ENCODE measurements at places on chromosomes 11 and 22. TPM values are rescaled to one million over a fixed set of nuclear protein-coding genes. Genes with fewer than 3 reads are reported as not detected.
A peak's percentile ranks its signal among the peaks of the same experiment; 100 is the strongest.

GRCh38 chr11:14908214-14908880 is 16.3 kb upstream of the CYP2R1 start:
- ATAC-seq = peak; percentile 21

- no peak for ATAC-seq
These were observed 20.8 kb downstream of the BARX2 start for GRCh38 chr11:129396454-129396853.

DNA sequence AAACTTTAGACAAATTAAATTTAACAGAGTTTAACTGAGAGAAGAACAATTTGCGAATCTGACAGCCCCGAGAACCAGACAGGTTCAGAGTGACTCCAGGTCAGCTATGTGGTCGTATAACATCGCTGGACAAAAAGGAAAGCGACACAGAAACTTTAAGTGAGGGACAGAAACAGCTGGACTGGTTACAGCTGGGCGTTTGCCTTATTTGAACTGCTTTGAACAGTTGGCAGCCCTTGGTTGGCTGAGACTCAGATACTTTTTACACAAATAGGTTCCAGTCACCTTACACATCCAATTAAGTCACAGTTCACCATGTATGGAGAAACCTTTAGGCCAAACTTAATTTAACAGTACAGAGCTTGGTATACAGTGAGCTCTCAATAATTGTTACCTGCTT is 436.9 kb downstream of the GUCY1A2 start:
- no peak for ATAC-seq

DNA sequence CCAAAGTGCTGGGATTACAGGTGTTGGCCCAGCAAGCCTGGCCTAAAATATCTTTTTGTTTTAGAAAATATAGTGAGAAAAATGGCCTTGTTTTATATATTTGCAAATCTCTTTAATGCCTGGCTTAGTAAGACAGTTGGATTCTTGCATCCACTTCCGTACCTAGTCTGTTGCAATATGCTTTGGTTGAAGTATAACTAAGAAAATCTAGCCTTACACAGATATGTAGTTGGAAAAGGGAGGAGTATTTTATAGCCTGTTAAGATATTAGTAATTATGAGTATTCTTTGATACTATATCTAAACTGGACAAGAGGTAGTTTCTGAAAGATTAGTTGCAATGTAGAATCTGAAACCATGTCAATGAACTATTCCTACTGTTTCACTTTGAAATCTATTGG is 65.1 kb downstream of the ZNRF3 start:
- ATAC-seq = no peak

- no peak for ATAC-seq
These were observed 35.6 kb downstream of the ETS1 start for GRCh38 chr11:128551611-128552335.

DNA sequence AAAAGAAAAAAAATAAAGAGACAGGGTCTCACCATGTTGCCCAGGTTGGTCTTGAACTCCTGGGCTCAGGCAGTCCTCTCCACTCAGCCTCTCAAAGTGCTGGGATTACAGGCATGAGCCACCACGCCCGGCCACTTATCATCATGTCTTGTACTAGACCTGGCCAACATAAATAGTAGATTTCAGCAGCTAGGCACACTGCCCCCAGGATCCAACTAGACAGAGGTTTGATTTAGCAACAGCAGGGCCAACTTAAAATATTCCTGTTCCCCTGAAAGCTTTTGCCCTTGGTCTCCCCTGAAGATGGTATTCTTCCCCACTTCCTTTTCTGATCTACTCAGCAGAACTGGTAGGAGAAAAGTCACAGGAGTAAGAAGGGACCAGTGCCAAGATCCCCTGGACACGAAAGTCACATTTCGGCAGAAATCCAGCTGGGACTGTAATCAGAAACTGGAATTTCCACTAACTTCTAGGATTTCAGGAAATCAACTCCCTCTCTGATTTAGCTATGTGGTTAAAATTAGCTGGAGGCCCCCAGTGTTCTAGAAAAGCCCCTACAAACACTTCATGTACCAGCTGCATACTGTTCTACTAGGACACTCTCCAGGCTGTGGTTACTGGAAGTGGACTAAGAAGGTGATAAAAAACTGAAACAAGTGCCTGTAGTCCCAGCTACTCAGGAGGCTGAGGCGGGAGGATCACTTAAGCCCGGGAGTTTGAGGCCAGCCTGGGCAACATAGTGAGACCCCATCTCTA is 8.9 kb upstream of the PPP2R1B start:
- peak; percentile 58 for ATAC-seq

DNA sequence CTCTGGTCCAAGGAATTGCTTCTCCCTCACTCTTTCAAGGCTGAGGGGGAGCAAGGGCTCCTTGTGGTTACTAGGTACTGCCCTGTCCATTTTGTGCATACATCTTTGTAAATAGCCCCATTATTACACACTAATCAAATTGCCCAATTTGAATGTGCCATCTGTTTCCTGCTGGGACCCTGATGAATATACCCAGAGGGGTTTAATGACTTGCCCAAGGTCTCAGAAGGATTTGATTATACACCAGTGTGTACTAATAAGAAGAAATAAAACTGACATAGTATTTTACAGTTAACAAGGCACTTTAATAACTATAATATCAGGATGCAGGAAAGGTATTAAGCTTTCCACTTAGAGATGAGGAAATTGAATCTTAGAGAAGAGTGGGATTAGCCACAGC is 64.6 kb upstream of the PTPRJ start:
- no peak for ATAC-seq

DNA sequence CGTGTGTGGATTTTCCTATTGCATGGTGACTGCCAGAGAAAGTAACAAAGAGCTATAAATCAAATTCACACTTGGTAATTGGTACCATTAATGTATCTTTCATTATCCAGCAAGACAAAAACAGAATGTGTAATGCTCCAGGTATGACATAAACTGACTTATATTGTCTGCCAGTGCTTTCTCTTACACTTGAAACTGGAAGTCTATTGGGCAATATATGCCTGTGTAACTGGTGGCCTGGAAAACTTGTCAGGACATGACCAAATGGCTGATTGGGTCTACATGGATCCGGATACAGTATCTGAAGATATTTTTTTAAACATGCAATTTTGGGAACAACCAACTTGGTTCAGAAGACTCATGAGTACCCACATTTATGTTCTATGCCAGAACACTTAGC is 174.6 kb upstream of the ARHGAP42 start:
- no peak for ATAC-seq

GRCh38 chr11:33454264-33454663 is 197.1 kb downstream of the HIPK3 start:
- no peak for ATAC-seq

- ATAC-seq = peak; percentile 86
These were observed 19.9 kb downstream of the EMID1 start for GRCh38 chr22:29225422-29226090.

- no peak for ATAC-seq
These were observed 46.4 kb downstream of the ATG16L2 start for GRCh38 chr11:72860592-72860991.

DNA sequence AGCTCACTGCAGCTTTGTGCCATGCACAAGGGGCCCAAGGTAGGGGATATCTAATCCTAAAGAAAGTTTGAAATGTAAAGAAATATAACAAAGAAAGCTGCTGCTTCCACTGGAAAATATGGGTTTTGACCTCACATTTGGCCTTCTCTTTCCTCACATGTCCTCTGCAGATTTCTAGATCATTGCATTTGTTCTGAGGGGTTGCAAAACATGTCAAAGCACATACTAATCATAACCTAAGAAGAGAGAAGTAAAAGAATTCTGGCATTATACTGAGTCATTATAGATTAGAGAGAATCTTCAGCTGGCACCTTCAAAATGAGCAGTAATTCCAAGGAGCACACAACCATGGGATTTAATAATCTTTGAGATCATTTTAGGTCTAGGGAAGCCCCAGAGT is 92.5 kb upstream of the CHRM4 start:
- no peak for ATAC-seq

Gene TREH
- not detected for total RNA-seq

Gene LIF
- total RNA-seq = 0.59 TPM

Gene CSRP3
- total RNA-seq = not detected

Gene OR4D5
- total RNA-seq = not detected

Gene OR51E2
- 0.67 TPM for total RNA-seq

Gene PATE4
- not detected for total RNA-seq
